ENCODE measurements at places on chromosomes 16 and 17.

DNA sequence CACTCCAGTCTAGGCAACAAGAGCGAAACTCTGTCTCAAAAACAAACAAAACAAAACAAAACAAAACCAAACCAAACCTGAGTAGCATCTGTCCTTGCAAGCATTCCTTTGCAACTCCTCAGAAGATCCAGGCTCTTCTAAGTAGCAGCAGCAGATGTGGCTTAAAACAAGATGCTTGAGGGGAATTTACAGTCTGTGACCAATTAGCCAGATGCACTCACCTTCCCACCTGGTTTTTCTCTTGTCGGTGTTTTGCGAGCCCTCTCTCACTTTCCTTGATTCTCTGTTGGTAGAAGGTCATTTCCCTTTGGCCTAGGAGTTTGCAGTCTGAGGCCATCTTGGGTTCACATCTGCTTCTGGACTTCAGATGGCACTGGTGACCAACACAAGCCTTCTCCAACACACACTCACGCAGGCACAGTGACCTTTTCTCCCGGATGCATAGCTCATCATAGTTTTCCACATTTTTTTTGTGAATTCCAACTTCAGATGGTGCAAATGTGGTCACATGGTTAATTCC is 276.8 kb downstream of the STX8 start:
- no peak for DNase-seq

DNA sequence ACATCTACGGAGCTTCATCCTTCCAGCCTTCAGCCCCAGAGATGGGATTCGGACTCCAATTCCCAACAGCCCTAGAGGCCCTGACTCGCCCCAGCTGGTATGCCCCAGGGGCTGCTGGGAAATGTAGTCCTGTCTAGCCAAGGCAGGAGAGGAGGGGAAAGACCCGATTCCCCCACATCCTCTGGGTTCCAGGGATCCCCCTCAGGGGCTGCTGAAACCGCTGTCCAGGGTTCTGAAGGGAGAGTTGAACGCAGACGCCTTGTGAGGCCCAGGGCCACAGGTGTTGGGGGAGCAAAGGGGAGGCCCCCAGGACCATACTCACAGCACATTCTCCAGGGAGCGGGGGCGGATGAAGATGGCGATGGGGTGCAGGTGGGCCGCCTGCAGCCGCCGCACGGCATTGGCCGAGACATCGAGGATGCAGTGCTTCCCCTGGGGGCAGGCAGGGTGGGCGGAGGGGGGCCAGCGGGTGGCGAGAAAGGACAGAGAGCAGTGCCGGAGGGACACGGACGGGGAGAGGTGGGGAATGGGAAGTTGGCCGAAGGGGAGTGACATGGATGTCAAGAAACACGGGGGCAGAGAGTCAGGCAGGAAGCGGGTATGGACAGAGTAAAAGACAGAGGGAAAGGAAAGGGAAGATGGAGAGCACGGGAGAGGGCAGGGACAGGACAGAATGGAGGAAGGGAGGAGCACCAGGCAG is 12.6 kb upstream of the ASGR1 start:
- no peak for DNase-seq

- no peak for DNase-seq
These were observed 53.7 kb upstream of the METRNL start for GRCh38 chr17:83025636-83026280.

GRCh38 chr17:77865112-77865611 is 93.3 kb upstream of the TNRC6C start:
- DNase-seq, result no peak

- no peak for DNase-seq
These were observed 5.8 kb upstream of the ZNF23 start for GRCh38 chr16:71467810-71468209.

- DNase-seq, result no peak
These were observed 54.0 kb downstream of the ANKRD11 start for GRCh38 chr16:89436366-89436765.

DNA sequence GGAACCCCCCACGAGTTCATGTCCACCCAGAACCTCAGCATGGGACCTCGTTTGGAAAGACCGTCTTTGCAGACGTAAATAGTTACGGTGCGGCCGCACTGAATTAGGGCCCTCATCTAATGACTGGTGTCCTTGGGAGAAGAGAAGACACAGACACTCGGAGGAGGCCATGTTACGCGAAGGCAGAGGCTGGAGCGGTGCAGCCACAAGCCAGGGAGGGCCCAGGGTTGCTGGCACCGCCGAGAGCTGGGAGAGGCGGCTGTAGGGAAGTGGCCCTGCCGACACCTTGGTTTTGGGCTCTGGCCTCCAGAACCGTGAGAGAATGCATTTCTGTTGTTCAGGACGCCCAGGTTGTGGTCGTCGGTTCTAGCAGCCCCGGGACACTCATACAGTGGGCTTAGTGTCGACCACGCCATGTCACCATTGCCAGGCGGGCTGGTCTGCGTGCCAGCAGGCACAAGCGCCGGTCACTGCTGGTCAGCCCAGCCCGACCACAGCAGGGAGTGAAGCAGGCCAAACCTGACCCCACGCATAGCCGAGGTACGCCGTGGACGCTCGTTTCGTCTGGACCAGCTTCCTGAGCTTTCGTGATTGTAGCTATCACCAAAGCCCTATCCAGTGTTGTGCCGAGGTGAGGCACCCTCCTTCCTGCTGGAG is 10.7 kb upstream of the WDR45B start:
- no peak for DNase-seq

- no peak for DNase-seq
These were observed 9.9 kb downstream of the MFSD11 start for GRCh38 chr17:76747716-76748363.

GRCh38 chr17:3719265-3719664 is 4.4 kb upstream of the HASPIN start:
- DNase-seq, result no peak

- DNase-seq, result no peak
These were observed 428.4 kb upstream of the CDH5 start for GRCh38 chr16:65938083-65938482.

GRCh38 chr16:79757968-79758367 is 157.4 kb upstream of the MAF start:
- no peak for DNase-seq

DNA sequence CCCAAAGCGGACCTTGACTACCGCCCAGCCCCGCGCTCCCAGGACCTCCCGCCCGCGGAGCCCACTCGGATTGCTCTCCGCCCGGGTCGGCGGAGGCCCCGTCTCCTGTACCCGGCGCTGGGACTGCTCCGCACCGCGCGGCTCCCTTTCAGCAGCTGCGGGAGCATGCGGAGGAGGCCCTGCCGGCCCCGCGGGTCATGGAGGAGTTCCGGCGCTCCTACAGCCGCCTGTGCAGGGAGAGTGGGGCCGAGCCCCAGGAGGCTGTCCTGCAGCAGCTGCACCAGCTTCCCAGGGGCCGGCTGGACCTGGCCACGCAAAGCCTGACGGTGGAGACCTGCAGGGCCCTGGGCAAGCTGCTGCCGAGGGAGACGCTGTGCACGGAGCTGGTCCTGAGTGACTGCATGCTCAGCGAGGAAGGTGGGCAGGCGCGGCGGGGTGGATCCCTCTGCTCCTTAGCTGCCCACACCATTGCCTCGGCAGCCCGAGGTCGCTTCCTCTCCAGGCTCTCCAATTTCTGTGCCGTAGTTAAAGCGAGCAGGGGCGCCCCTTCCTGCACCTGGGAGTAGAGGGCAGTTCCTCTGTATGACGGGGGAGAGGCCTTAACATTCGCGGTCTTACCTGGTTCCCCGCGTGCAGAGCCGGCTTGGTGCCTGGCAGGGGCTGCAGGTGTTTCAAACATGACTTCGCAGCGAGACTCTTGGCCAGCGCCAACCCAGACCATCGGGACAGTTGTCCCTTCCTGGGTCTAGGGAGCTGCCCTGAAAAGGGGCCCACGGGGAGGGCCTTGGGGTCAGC is 539 bp downstream of the LRRC45 start:
- DNase-seq, result no peak

DNA sequence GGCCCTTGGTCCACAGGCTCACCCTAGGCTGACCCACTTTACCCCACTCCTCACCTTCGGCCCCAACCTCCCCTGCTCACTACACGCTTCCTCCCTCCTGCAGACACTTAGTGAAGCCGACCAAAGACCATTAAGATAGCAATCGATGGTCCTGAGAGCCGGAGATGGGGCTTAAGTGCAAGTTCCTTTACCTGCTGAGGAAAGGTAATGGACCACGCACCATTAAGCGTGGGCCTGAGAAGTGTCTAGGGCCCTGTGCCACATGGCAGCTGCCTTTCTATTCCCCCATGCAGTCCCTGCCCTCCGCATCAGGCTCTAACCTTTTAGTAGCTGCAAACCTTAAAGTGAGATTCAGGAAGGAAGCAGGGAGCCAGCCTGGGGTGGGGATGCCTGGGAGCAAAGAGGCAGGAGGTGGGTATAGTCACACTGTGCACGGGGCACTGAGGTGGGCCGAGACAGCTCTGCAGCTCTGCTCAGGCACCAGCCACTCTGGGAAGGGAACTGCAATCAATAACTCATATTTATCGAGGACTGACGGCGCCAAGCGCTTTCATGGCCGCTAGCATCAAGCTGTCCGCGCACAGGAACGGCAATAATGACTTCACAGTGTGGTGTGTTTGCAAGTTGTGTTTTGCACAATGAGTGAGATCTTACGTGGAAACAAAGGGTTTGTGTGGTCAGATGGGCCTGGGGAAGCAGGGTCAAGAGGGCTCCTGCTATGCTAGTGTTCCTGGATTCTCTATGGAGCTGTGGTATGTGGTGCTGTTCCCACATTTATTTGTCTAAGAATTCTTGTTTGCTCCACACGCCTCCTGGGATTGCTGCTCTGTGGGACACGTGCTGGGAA is 84.9 kb upstream of the CDC42EP4 start:
- DNase-seq, result no peak

GRCh38 chr16:54422569-54422978 is 136.0 kb upstream of the IRX3 start:
- DNase-seq, result no peak

DNA sequence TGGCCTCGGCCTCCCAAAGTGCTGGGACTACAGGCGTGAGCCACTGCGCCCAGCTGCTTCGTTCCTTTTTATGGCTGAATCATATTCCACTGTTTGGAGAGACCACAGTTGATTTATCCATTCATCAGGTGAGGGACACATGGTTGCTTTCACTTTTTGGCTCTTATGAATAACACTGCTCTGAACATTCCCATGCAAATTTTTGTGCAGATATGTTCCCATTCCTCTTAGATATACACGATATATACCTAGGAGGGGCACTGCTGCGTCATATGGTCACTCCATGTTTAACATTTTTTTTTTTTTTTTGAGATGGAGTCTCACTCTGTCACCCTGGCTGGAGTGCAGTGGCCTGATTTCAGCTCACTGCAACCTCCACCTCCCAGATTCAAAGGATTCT is 13.9 kb upstream of the GLIS2 start:
- DNase-seq, result no peak

DNA sequence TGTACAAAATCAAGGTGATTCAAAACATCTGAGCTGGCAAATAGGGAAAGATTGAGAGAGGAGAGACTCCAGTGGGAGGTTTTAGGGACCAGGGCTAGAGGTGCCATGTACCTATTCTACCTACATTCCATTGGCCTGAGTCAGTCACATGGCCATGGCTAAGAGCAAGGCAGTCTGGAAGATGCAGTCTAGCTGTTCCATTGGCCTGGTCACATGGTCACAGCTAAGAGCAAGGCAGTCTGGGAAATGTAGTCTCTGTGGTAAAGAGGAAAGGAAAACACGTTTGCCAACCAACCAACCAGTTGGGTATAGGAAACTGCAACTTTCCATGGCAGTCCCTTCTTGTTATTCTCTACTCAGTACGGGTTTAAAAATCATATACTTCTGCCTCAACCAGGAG is 369.1 kb downstream of the XYLT1 start:
- DNase-seq, result no peak

DNA sequence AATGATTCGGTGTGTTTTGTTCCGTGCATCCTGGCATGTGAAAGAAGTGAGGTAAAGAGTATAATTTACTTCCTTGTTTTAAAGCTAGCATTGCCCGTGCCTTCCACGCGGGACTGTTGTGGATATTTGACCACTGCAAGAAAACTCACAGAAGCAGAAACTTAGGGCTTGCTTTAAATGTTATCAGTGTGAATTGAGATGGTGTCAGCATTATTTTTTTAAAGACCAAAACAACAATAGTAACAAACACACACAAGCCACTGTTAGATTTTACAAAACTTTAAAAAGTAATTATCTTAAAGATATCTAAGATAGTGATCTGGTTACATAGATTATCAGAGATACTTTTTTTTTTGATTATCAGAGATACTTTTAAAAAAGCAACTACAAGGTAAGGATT is 47.4 kb downstream of the WWOX start:
- no peak for DNase-seq

- DNase-seq, result no peak
These were observed 47.8 kb downstream of the MEOX1 start for GRCh38 chr17:43613917-43614316.

DNA sequence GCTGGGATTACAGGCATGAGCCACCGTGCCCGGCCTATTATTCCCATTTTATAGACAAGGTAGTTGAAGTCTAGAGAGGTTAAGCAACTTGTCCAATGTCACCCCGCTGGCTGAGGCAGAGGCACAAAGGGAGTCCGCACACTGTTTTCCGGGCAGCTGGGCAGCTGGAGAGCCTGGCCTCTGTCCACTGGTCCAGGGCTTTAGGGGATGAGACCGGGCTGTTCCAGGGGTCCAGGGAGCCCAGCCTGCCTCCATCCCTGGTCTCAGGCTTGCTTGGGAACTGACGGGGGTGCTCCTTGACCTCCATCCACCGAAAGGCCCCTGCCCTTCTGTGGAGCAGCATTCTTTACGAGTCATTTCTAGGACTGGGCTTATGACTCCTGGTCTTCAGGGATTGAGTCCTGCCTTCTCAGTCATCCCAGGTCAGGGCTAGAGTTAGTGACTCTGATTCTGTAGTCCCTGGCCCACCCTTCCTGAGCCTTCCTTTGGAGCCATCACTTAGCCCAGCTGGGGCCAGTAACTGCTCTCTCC is 37.5 kb downstream of the SOCS3 start:
- DNase-seq, result no peak

- DNase-seq, result no peak
These were observed 154.5 kb downstream of the PARN start for GRCh38 chr16:14475370-14476139.

DNA sequence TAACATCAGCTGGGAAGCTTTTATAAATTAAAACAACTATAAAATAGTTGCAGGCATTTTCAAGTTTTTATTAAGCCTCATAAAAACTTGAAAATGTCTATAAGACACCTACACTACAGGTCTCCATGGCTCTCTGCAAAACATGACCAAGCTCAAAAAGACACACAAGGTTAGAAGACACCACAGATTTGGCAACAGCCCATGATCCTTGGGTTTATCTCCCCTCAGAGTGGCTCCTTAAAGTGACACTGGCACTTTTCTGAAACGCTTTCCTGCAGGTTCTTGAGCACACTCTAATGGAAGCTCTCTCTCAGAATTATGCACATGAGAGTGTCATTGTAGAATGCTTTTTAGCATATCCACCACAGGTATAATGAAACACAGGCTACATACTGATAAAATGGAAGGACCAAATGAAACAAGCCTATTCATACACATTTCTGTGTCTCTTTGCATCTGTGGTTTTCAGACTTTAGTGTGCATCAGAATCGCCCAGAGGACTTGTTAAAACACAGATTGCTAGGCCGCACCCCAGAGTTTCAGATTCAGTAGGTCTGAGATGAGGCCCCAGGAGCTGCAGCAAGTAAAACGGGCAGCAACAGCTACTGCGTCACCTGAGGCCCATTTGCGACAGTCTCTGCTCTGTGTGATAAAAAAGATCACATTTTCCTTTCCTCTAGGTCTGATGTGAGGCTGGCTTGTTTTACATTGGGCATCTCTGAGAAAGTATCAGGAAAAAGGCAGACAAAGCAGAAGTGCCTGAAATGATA is 75.0 kb upstream of the WSB1 start:
- no peak for DNase-seq

Data from fibroblast of skin of left quadriceps (primary cell).